Osteoblast (primary cell): ENCODE measurements at places on chromosomes 7 and 10.

DNA sequence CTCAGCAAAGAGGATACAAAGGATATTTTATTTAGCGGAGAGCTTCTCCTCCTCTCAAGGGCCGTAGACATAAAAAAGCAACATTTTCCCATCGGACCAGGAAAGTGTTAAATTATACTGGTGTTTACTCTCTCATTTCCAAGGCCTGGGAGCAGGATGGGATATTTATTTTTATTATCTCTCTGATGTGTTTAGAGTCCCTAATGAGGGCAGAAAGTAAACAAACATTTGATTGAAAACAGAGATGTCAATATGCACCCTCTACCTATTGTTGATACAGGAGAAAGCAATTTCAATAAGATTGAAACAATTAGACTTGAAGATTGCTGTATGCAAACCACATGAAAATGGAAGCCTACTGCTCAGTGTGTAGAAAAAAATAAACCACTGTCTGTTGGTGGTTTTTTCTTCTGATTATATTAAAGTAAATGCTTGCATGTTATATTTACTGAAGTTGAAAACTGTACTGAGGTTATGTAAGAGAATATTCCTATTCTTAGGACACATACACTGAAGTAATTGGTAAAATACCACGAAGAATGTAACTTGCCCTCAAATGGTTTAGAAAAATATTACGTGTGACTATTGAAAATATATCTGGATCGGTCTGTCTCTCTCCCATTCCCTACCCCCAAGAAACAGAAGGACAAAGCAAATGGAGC lies 59.3 kb downstream of the ATXN7L1 start:
- no peaks in the 10 kb centered on the region for H3K27me3 ChIP-seq
- H3K4me3 ChIP-seq, result no peak overlapping the region
- peaks cover 13% of the 10 kb centered on the region for H3K4me1 ChIP-seq
- no peak overlapping the region for H3K27ac ChIP-seq
- no peak for DNase-seq

DNA sequence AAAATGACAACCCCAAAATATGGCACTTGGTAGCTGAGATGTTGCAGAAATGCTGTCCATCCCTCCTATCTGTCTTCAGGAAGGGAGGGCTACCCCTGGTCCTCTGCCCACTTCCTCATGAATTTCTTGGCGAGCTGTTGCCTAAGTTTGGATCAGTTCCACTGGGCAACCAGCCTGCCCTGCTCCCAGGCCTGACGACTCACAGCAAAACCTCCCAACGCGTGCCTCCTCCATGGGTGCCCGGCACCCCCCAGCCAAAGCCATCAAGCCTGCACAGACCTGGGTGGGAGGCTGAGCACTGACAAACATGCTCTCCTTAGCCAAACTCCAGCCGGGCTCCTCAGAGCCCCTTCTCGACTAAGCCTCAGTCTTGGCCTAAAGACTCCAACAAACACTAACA lies 8.9 kb downstream of the VSTM4 start:
- no peak overlapping the region for H3K4me3 ChIP-seq
- peaks cover 3% of the 10 kb centered on the region for H3K4me1 ChIP-seq
- H3K36me3 ChIP-seq, result no peaks in the 10 kb centered on the region
- no peaks in the 10 kb centered on the region for H3K27me3 ChIP-seq

GRCh38 chr7:4882169-4883032 lies 1.1 kb downstream of the RADIL start:
- peaks cover 4% of the 10 kb centered on the region for H3K27me3 ChIP-seq
- H3K36me3 ChIP-seq, result no peaks in the 10 kb centered on the region
- DNase-seq, result peak; percentile 98
- H3K27ac ChIP-seq, result peak overlapping the region; percentile 76
- peaks cover 10% of the 10 kb centered on the region for H3K4me1 ChIP-seq
- H3K4me3 ChIP-seq, result peak overlapping the region; percentile 73

DNA sequence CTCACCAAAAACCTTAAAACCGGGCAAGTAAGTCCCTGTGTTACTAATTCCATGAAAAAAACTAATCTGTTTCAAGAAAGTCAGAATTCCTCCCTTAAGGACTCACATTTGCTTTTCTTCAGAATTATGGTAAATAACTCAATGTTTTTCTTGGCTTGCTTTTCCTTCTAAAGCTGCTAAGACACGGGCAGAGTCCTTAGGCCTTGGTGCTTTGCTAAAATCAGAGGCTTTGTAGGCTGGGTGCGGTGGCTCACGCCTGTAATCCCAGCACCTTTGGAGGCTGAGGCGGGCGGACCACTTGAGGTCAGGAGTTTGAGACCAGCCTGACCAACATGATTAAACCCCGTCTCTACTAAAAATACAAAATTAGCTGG lies 32.0 kb downstream of the GNA12 start:
- H3K27me3 ChIP-seq, result no peaks in the 10 kb centered on the region
- peak overlapping the region; percentile 73 for H3K4me3 ChIP-seq
- peak; percentile 67 for DNase-seq

GRCh38 chr7:5439572-5440496 lies 16.2 kb upstream of the TNRC18 start:
- no peak overlapping the region for H3K4me3 ChIP-seq
- no peaks in the 10 kb centered on the region for H3K4me1 ChIP-seq
- H3K36me3 ChIP-seq, result peaks cover 9% of the 10 kb centered on the region
- H3K27ac ChIP-seq, result no peak overlapping the region
- DNase-seq, result peak; percentile 72
- no peaks in the 10 kb centered on the region for H3K27me3 ChIP-seq

DNA sequence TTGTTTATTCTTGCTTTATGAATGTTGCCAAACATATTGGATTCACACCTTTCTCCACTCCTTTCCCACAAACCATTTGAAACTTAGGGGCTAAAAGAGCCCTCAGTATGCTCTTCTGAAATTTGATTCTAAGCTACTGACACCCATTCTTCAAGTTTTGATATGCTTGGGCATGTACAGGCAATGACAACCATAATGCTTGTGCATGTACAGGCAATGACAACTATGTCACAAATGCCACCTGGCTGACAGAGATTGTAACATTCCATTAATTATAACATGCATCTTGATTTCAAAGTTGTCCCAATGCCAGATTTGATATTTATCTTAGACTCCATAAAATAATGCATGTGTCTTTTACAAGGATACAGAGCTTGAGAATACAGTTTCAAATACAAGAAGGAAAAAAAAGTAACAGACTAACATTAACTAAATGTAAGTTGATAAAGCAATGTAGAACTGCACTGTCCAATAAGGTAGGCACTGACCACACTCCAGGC lies 17.5 kb upstream of the CDK1 start:
- peaks cover 4% of the 10 kb centered on the region for H3K4me1 ChIP-seq
- H3K4me3 ChIP-seq, result no peak overlapping the region
- H3K36me3 ChIP-seq, result no peaks in the 10 kb centered on the region
- no peak overlapping the region for H3K27ac ChIP-seq
- no peak for DNase-seq

DNA sequence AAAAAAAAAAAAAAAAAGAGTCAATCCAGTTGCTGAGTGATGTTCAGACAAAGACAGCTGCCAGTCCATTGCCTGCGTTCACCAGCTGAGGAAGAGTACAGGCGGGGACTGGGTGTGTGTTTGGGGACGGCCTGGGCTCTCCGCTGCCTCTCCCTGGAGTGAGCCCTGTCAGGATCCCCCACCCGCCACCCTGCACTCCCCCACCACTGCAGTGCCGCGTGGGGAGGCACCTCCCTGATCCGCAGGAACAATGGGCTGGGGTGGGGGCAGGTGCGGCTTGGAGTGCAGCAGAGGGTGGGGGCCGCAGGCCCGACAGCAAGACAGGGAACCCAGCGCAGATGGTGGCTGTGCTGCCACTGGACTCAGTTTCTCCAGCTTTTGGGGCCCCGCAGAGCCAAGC lies 1.4 kb downstream of the HSPA12A start:
- peaks cover 6% of the 10 kb centered on the region for H3K4me1 ChIP-seq
- no peaks in the 10 kb centered on the region for H3K27me3 ChIP-seq
- peak overlapping the region; percentile 84 for H3K4me3 ChIP-seq
- H3K27ac ChIP-seq, result no peak overlapping the region
